ENCODE measurements at places on chromosomes 1 and 21.

DNA sequence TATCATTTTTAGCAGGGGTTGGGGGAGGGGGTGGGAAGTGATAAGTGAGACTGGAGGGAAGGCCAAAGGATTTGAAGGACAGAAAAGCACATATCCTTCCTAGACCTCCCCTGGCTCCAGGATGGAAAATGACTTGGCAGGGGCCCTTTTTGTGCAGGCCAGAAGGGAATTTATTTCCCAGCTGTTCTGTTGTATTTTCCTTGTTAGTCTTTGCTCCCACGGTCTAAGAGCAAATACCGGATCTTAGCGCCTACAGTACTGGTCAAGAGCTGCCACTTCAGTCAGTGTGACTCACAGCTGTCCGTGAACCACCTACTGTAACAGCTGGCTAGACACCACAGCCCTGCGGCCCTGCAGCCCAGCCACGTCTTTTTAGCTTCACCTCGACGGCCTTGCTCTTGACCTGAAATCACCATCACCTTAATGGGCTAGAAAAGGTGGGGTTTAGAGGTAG is 51.0 kb upstream of the ERRFI1 start:
- DNase-seq = no peak

- no peak for DNase-seq
These were observed 64.3 kb downstream of the FYB2 start for GRCh38 chr1:56754708-56755479.

- no peak for DNase-seq
These were observed 1.9 kb downstream of the SH3BGR start for GRCh38 chr21:39453571-39454179.

DNA sequence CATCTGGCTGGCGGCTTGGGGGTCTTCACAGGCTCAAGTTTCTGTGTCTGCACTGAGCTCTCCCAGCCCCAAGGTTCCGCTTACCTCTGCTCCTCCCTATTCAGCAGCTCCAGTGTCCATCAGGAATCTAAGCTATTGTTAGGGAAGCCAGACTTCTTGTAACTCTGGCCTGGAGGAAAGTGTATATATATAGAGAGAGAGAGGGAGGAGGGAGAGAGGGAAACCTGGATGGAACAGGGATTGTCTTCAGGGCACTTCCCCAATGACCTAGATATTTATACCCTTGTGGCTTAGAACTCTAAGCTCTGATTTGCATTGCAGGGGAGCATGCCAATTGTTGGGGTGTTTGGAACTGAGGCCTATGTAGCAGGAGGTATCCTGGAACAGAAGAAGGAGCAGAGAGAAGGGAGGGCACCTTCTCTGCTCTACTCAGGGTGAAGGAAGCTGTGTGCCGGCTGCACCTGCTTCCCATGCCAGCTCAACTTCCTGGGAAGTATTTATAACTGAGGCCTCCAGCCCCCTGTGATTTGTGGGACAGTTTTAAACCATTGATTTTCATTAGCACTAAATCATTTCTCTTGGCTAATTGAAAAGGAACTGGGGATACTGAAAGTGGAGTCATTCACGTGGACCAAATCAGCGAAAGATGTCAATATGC is 70.9 kb downstream of the NAV1 start:
- no peak for DNase-seq
